Upper lobe of right lung (tissue), 1 donor: ENCODE measurements at places on chromosomes 1 and 21.
A peak's percentile ranks its signal among the peaks of the same experiment; 100 is the strongest.

DNA sequence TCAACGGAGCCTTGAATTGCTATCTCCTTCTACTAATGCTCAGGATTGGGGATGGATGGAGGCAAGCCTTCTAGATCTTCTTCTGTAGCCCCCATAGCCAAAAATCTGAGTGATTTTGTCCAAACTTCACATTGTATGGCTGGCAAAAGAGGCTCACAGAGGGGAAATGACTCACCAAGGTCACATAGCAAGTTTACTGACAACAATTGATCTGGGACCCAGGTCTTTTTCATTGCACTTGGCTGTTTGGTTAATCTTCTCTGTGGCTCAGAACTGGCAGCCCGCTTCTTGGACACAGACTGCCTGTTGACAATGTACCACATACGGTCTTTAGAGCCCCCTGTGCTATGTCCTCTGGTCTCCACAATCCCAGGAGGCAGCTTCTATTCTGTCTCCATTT, 3.0 kb upstream of the LACTBL1 start:
- no peak for DNase-seq
- no peaks in the 10 kb centered on the region for H3K4me1 ChIP-seq
- H3K4me3 ChIP-seq: no peak overlapping the region
- no peaks in the 10 kb centered on the region for H3K36me3 ChIP-seq
- peaks cover 22% of the 10 kb centered on the region for H3K27me3 ChIP-seq

GRCh38 chr1:98870959-98871903, 133.4 kb downstream of the PLPPR5 start:
- H3K4me1 ChIP-seq: no peaks in the 10 kb centered on the region
- no peaks in the 10 kb centered on the region for H3K36me3 ChIP-seq
- no peak overlapping the region for H3K27ac ChIP-seq
- H3K27me3 ChIP-seq: no peaks in the 10 kb centered on the region
- H3K4me3 ChIP-seq: no peak overlapping the region

- H3K27ac ChIP-seq: no peak overlapping the region
- no peaks in the 10 kb centered on the region for H3K27me3 ChIP-seq
- H3K36me3 ChIP-seq: no peaks in the 10 kb centered on the region
- no peak for DNase-seq
- no peak overlapping the region for H3K4me3 ChIP-seq
- peaks cover 22% of the 10 kb centered on the region for H3K4me1 ChIP-seq
Measured at GRCh38 chr1:214520544-214521165, 30.7 kb downstream of the PTPN14 start.

DNA sequence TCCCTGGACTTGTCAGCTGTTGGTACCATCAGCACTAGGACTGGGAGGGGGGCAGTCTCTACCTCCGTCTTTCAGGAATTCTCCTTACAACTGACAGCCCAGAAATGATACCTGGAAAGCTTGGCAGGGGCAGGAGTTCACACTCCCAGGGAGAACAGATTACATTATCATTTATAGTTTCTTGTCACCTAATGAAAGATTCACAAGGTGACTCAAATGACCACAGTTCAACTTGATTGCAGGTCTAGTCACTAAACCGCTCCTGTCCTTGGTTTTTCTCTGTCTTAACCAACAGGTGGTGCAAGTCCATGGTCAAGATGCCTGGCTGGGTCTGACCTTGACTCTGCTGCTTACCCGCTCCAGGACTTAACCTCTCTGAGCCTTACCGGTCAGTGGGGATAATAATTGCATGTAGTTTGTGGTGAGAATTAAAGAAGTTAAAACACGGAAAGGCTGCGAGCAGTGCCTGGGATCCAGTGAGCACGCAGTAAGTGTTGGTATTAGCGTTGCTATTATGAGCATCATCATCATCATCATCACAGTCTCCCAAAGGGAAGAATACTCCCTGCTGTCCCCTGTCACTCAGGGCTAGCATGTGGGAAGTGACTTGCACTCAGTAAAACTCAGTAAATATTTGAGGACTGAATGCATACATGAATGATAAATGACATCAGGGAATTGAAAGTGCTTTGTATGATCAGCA, 125.3 kb upstream of the CD34 start:
- DNase-seq: no peak
- H3K4me3 ChIP-seq: no peak overlapping the region
- H3K4me1 ChIP-seq: no peaks in the 10 kb centered on the region
- no peaks in the 10 kb centered on the region for H3K27me3 ChIP-seq
- peaks cover 93% of the 10 kb centered on the region for H3K36me3 ChIP-seq

DNA sequence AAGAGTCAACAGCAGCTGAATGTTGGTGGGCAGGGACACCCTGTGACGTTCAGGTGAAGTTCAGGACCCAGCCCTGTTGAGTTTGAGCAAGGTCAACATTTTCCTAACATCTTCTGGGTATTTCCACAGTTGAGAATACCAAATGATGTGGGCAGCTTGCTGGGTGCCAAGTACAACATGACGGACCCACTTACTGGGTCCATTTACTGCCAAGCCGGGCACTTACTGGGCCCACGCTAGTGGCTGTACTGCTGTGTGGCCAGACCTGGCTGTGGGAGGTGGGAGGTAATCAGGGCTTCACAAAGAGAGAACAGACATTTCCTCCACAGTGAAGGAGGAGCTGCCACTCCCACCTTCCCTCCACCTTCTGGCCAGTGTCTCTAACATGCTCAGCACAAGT, 99.2 kb downstream of the PSMG1 start:
- no peak overlapping the region for H3K4me3 ChIP-seq
- H3K36me3 ChIP-seq: no peaks in the 10 kb centered on the region
- no peak for DNase-seq
- no peaks in the 10 kb centered on the region for H3K27me3 ChIP-seq
- H3K4me1 ChIP-seq: peaks cover 41% of the 10 kb centered on the region

DNA sequence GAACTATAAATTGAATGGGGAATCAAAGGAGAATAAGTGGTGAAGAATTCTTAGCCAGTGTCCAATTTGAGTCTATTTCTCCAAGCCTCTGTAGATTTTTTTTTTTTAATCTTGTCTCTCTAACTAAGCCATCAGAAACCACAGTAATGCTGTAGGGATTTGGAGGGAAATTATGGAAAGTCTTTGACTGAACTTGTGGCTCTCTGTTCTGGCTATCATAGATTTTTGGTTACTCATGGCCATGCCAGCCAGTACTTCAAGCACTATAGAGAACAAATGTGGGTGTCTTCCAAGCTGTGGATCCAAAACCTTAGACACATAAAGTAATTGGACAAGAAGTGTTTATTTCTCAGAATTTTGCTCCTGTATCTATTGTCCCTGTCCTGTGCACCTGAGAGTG, 147.9 kb downstream of the LRRC40 start:
- no peak overlapping the region for H3K27ac ChIP-seq
- no peaks in the 10 kb centered on the region for H3K36me3 ChIP-seq
- H3K4me1 ChIP-seq: no peaks in the 10 kb centered on the region

DNA sequence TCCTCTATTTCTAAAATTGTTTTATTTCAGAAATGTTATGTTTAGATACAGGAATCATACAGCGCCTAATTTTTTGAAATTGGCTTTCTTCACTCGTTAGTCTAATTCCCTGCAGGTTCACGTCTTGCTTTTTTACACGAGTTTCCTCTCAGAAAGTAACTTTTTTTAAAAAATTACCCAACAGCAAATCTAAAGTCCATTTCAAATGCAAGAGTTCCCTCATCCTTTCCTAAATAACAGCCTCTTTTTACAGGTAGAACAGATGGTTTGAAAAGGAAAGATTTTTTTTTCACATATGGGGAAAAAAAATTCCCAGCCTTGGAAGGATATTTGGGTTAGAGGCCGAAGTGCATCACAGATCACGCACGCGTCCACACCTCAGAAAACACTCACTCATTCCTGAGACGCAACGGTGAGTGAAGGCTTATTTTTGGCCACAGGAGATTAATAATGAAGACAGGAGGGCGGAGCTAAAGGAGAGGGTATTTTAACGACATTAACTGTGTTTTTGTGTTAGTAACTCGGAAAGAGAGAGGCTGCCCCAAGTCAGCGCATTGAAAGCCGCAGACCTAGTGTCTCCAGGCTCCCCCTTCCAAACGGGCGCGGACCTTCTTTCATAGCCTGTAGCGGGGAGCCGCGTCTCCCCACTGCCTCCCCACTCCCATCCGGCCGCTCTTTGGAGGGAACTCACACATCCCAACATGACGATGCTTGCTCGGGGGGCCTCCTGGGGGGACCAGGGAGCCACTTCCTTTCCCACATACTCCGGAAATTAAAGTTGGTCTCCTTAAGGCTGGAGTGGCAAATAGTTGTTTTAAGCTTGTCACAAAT, 969 bp upstream of the RIPK4 start:
- peaks cover 24% of the 10 kb centered on the region for H3K4me1 ChIP-seq
- no peaks in the 10 kb centered on the region for H3K36me3 ChIP-seq
- peak overlapping the region; percentile 58 for H3K4me3 ChIP-seq
- H3K27ac ChIP-seq: no peak overlapping the region
- DNase-seq: no peak

DNA sequence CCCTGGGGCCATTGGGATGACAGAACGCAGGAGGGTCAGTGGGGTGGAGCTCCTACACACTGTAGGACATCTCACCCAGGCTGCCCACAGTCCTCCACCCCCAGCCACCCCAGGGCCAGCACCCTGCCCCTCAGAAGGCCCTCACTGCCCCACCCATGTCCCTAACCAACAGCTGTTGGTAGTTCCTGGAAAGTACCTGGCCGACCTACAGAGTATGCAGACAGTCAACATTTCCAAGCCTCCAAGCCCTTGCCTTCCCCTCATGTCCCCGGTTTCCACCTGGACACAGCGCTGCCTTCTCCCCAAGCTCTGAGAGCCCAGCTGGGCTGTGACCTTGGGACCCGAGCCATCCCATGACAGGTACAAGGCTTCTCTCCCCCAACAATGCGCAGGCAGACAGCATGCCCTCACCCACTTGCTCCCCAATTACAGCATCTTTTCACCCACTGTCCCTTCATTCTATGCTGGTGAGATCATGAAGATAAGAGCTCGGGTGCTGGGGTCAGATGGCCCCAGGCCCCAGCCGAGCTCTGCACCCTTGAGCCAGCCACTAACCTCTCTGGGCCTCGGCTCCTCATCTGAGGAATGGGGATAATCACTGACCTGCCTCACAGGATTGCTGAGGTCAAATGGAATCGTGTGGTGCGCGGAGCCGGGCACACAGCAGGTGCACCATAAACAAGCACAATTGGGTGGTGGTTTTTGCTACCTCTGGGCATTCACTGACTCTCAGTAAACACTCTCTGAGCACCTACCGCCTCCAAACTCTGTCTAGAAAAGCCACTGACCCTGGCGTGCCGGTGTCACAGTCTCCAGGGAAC, 11.2 kb downstream of the LAPTM5 start:
- H3K4me3 ChIP-seq: no peak overlapping the region
- DNase-seq: no peak
- peaks cover 8% of the 10 kb centered on the region for H3K36me3 ChIP-seq
- H3K27me3 ChIP-seq: no peaks in the 10 kb centered on the region
- peaks cover 63% of the 10 kb centered on the region for H3K4me1 ChIP-seq

GRCh38 chr1:158998781-158999161, 10.9 kb upstream of the IFI16 start:
- H3K4me1 ChIP-seq: peaks cover 7% of the 10 kb centered on the region
- H3K27me3 ChIP-seq: no peaks in the 10 kb centered on the region
- peak; percentile 71 for DNase-seq
- peak overlapping the region; percentile 86 for H3K27ac ChIP-seq
- H3K36me3 ChIP-seq: no peaks in the 10 kb centered on the region

DNA sequence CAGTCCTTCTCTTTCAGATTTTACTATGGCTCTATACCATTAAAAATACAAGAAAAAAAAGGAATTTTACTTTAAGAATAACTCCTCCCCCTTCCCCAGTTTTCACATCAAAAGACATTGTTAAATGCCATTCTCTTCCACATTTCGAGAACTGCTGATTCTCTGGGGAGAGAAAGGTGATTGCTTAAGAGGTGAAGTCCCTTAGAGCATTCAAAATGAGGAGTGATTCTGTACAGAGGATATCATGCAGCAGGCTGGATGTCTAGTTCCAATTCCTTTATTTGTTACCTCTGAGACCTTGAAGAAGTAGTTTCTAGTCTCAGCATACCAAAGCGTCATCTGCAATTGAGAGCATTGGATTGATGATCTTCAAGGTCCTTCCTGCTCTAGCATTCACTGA, 46.9 kb downstream of the FMO3 start:
- H3K4me1 ChIP-seq: peaks cover 18% of the 10 kb centered on the region
- no peaks in the 10 kb centered on the region for H3K27me3 ChIP-seq
- no peaks in the 10 kb centered on the region for H3K36me3 ChIP-seq
- no peak overlapping the region for H3K4me3 ChIP-seq
- DNase-seq: no peak

DNA sequence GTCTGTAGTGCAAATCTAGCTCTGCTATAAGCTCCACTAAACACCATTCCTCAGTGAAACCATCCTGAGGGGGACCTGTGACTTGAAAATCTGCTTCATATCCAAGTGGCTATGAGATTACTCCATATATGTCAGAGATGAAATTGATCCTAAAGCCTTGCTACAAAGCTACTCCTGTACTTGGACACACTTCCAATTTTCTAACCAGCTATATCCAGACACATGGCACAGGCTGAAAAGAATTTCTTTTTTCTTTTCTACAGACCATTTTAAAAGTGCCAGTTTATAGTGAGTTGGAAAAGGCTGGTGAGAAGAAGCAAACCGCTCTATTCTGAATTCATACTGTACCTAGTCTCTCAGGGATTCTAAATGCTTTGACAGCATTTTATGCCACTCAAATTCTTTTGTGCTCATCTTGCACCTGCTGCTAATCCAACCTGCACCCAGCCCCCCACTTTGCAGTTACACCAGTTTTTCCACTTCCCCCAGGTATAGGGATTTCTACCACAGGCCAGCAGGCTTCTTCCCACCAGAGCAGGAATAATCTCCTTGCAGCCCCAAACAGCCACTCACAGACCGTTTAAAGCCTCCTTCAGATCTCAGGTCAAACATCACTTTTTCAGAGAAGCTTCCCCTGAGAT, 112.5 kb downstream of the RERE start:
- no peak overlapping the region for H3K27ac ChIP-seq
- no peaks in the 10 kb centered on the region for H3K36me3 ChIP-seq
- H3K4me3 ChIP-seq: no peak overlapping the region

GRCh38 chr1:50976111-50976889, 6.3 kb downstream of the CDKN2C start:
- H3K27me3 ChIP-seq: peaks cover 9% of the 10 kb centered on the region
- no peak for DNase-seq
- H3K36me3 ChIP-seq: no peaks in the 10 kb centered on the region
- H3K4me1 ChIP-seq: no peaks in the 10 kb centered on the region
- H3K27ac ChIP-seq: peak overlapping the region; percentile 87

DNA sequence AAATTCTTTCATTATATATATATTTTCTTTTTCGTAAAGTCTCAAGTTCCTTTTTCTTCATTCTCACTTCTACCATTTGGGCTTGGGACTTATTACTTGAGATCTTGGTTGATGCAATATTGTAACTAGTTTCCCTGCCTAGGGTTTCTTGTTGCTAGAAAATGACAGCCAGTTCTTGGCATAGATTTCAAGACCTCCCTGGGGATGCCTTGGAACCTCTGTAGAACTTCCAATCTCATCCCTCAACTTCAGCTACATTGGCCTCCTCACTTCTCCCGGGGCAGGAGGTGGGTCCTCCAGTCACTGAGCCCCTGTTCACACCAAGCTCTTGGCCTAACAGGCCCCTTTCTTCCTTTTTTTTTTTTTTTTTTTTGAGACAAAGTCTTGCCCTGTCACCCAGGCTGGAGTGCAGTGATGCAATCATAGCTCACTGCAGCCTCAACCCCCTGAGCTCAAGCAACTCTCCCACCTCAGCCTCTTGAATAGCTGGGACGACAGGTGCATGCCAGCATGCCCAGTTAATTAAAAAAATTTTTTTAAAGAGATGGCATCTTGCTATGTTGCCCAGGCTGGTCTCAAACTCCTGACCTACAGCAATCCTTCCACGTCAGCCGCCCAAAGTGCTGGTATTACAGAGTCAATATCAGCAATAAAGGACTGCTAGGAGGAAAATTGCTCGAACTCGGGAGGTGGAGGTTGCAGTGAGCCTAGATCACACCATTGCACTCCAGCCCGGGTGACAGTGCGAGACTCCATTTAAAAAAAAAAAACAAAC, 33.1 kb downstream of the MAP3K7CL start:
- H3K27me3 ChIP-seq: no peaks in the 10 kb centered on the region
- no peak overlapping the region for H3K4me3 ChIP-seq
- no peaks in the 10 kb centered on the region for H3K36me3 ChIP-seq
- DNase-seq: no peak
- peak overlapping the region; percentile 47 for H3K27ac ChIP-seq
- peaks cover 7% of the 10 kb centered on the region for H3K4me1 ChIP-seq
